Effector CD4-positive, alpha-beta T cell (primary cell): ENCODE measurements at places on chromosomes 2 and 18.

- DNase-seq: no peak
Measured at GRCh38 chr18:13642440-13642827, 83.9 kb downstream of the FAM210A start.

GRCh38 chr2:239586651-239587310 lies 186.0 kb upstream of the HDAC4 start:
- no peak for DNase-seq

DNA sequence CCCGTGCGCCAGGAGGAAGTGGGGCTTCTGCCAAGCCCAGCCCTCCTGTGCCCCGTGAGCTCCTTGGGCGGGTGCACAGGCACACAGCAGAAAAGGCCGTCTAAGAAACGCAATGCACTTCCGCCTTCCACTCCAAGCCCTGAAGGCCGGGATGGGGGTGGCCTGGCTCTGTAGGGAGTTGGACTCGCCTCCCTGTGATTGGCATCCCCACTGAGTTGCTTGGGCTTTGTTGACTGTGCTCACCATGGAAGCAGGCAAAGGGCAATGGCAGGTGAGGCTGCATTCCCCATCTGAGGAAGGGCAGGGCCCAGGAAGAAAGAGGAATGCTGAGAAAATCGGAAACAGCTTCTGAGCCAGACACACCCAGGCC lies 66.8 kb downstream of the CRACDL start:
- DNase-seq: no peak

- DNase-seq: no peak
Measured at GRCh38 chr2:200367155-200367554, 60.7 kb downstream of the SPATS2L start.

- DNase-seq: no peak
Measured at GRCh38 chr2:191977754-191978153, 130.9 kb upstream of the CAVIN2 start.

- no peak for DNase-seq
Measured at GRCh38 chr18:31736630-31737029, 24.1 kb downstream of the SLC25A52 start.

GRCh38 chr2:142435847-142436246 lies 305.0 kb upstream of the LRP1B start:
- no peak for DNase-seq

- DNase-seq: no peak
Measured at GRCh38 chr2:181900007-181900651, 8.6 kb downstream of the ITPRID2 start.

DNA sequence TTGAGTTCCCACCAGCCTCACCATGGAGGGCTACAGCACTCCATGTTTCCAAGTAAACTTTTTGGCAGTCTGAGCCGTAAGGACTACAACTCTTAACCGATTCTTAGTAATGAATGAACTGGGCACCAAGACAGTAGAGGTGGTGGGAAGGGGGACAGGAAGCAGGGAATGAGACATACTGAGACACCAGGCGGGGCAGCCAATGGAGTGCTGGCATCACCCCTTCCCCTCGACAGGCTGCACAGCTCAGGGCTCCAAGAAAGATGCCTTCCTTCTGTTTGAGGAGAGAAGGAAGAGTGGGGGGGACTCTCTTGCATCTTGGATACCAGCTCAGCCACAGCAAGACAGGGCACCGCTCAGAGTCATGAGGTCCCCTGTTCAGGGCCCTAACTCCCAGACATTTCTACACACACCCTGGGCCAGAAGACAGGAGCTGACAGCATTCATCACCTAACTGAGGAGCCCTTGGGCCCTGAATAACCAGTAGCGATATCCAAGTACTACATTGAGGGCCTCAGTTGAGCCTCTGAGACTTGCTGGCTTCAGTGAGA lies 45.2 kb downstream of the USP34 start:
- DNase-seq: no peak
